ENCODE measurements at places on chromosomes 5 and 9. TPM values are rescaled to one million over a fixed set of nuclear protein-coding genes. Genes with fewer than 3 reads are reported as not detected.

GRCh38 chr9:106616026-106616425, 246.9 kb upstream of the ZNF462 start:
- no peak for DNase-seq

- DNase-seq, result no peak
Observed at GRCh38 chr5:37789991-37790390, 49.9 kb downstream of the GDNF start.

Gene CARD9
- 1.9 TPM for total RNA-seq

- DNase-seq, result no peak
Observed at GRCh38 chr9:19409401-19410194, 789 bp downstream of the ACER2 start.

DNA sequence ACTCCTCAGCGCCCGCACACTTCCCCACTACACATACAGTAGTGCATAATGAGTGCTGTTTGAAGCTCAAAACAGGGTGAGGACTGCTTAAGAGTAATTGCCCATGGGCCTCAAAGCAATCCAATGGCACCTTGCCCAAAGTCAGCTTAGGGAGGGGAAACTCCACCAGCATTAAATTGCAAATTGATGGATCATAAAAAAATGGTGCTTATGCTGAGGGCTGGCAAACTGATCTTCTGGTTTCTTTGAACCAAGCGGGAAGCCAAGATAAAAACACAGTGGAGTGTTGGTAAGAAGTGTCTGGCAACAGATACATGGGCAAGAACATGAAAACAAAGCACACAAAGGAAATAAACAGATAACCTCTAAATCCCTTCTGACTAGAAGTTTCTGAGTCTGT, 28.0 kb downstream of the TLE1 start:
- DNase-seq, result no peak

Gene LECT2
- total RNA-seq, result not detected

GRCh38 chr5:135417083-135417482, 18.1 kb upstream of the MACROH2A1 start:
- DNase-seq, result no peak

DNA sequence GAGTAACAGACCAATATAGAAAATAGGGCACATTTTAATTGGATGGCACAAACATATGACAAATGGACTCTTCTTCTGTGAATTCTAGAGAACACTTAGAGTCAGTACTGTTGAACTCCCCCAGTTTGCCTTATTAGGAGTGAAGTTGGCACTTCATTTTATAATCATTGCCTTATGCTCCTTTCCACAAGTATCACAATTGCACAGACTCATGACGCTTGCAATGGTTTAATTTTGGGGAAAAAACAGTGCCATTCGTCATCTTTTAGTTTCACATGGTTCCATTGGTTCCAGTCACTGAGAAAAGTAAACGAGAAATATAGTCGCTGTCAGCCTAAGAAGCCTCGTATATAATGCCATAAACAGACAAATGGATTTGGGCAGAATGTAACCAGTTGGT, 71.2 kb downstream of the LURAP1L start:
- DNase-seq, result no peak

GRCh38 chr5:62661126-62661525, 82.5 kb downstream of the LRRC70 start:
- no peak for DNase-seq

GRCh38 chr5:149447373-149448367, 68.6 kb upstream of the IL17B start:
- no peak for DNase-seq

GRCh38 chr9:7536310-7536939, 263.2 kb downstream of the DMAC1 start:
- DNase-seq, result no peak

DNA sequence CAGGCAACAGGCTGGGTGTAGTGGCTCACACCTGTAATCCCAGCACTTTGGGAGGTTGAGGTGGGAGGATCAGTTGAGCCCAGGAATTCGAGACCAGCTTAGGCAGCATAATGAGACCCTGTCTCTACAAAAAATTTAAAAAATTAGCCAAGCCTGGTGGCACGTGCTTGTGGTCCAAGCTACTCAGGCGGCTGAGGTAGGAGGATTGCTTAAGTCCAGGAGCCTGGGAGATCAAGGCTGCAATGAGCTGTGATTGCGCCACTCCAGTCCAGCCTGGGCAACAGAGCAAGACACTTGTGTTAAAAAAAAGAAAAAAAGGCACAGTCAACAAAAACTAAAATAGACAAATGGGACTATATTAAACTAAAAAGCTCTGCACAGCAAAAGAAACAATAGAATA, 29.3 kb downstream of the ATP6V0E1 start:
- DNase-seq, result no peak

DNA sequence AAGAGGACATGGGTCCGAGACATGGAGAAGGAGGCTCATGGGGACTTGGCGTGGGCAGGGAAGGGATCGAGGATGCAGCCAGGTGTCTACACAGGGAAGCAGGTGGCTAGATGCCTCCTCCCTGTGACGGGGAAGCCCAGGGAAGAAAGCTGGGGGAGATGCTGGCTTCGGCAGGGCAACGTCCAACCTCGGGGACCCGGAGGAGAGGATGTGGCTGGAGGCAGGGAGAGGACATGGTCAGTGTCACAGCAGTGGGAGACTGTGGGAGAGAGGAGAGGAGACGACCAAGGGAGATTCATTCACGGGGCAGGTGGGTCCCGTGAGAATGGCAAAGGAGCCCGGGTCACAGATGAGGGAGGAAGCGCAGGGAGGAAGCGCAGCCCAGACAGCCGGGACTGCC, 73.2 kb upstream of the PHYKPL start:
- no peak for DNase-seq

Gene PCDHGC5
- not detected for total RNA-seq

DNA sequence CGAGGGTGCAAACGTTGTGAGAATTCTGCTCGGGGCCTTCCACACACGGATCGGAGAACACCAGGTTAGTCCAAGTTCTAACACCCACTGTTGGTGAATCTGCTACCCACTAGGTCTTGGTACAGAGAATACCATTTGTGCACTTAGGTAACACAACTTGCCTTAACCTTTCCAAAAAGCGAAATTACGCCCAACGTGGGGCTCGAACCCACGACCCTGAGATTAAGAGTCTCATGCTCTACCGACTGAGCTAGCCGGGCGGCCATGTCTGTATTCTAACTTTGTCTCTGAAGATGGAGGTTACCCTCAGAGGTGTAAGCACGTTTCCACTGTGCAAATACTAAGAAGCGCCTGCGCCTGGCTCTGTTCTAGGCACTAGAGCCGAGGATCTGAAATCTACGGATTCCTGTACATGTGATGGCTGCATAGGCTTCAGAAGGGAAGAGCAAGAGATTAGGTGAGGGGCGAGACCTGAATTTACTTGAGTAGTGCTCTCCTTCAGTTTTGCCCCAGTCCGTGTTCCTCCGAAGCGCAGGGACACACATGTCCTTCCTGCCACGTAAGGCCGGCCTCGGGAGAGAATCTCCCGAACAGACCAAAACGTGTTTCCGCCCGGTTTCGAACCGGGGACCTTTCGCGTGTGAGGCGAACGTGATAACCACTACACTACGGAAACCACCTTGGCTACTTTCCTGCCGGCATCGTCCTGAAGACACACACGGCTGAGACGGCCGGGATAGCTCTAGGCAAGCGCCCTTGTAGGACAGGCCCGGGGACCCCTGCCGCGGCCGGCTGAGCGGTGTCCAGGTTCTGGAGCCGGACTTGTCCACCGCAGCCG, 1.1 kb upstream of the TRIM41 start:
- DNase-seq, result peak; percentile 91

Gene DPH7
- 46.1 TPM for total RNA-seq

DNA sequence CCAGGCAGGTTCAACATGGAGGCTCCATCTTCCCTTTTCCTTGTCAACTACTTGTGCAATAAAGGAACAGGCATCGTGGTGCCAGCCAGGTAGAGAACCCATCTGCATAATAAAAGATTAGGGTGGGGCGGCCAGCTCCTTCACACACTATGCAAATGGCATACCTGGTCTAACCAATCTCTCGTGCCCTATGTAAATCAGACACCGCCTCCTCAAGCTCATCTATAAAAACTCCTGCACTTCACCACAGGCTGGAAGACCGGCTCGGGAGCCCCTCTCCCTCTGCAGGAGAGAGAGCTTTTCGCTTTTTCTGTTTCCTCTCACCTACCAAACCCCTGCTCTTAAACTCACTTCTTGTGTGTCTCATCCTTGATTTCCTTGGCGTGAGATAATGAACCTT, 244.3 kb upstream of the PUM3 start:
- no peak for DNase-seq

DNA sequence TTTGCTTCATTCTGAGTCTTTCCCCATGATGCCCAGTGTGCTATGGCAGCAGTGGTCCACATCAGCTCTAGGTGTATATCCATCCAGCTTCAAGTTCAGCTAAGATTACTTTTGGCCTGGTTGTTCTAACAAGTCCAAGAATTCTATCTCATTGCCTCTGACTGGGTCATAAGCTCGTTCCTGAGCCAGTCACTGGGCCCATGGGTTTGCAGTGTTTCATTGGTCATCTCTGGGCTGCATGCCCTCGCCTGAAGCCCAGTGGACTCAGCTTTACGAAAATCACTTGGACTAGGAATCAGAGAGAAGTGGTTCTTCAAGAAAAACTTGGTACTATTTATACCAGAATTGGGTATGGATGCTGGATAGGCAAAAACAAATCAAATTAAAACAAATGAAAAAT, 16.1 kb upstream of the ARHGAP26 start:
- no peak for DNase-seq

Gene TNFSF15
- 0.05 TPM for total RNA-seq

All from T-helper 17 cell (primary cell).